ENCODE measurements at places on chromosomes 11 and 22.

DNA sequence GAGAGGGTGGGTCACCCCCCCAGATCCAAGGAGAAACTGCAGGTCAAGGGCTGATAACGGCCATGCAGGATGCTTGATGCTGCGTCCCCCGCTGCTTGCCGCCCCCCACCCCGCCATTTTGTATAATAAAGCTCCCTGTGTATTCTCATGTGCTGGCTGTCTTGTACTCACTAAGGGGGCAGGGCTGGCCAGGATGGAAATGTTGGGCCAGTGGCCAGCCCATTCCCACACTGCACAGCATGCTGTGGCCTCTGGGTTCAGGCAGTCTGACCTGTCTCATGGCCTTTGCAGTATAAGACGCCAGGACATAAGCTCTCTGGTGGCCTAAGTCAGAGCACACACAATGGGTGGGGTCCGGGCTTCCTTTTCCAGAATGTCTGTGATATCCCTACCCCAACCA is 421 bp upstream of the PRR33 start:
- no peak for DNase-seq

GRCh38 chr22:38167988-38168407 is 13.6 kb downstream of the PLA2G6 start:
- no peak for DNase-seq

GRCh38 chr11:128468111-128468510 is 119.2 kb downstream of the ETS1 start:
- DNase-seq: no peak

DNA sequence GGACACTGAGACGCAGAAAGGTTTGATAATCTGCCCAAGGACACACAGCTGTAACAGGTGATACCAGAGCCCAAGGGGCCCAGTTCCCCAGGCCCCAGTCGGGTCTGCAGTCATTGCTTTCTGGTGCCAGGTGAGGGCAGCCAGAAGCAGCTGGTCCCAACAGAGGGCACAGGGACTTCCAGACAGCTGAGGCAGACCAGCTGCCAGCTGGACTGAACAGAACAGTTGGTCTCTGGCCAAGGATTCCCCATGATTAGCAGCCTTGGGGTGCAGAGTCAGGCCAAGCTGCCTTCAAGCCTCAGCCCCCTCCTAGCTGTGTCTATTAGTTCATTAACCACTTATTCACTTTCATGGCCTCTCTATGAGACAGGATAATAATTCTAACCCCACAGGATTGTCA is 105.6 kb downstream of the RRAS2 start:
- DNase-seq: no peak

- DNase-seq: peak; percentile 59
Observed at GRCh38 chr22:38724926-38725571, 19.3 kb downstream of the GTPBP1 start.

DNA sequence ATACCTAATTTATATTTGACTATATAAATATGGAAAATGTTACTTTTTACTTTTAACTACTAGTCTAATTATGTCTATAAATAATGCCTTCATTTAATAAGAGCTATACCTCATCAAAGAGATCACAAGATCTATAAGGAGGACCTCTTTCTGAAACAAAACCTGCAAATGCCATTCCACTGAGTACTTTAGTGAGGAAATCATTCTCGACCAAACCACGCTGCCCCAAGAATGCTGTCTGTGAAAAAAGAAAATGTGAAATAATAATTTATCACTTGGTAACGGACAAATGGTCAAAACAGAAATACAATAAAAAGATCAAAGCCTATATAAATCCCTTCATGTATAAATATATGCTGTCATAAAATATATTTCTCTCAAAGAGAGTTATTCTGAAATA is 301.7 kb downstream of the SBF2 start:
- no peak for DNase-seq

GRCh38 chr22:49768077-49768910 is 59.4 kb downstream of the BRD1 start:
- no peak for DNase-seq

All from naive thymus-derived CD8-positive, alpha-beta T cell (primary cell).